Posterior vena cava (tissue), 2 donors: ENCODE measurements at places on chromosomes 11 and 22. TPM values are rescaled to one million over a fixed set of nuclear protein-coding genes. Genes with fewer than 3 reads are reported as not detected.

The ANO5 gene
- total RNA-seq: 3.5 TPM

- DNase-seq: peak; percentile 95
Observed at GRCh38 chr11:66568124-66568916, at the start of gene CTSF. Gene CTSF, minus strand, starts transcription at chr11:66568606. Its CDS starts 120 bp downstream, at chr11:66568486.

- peak; percentile 43 for DNase-seq
Observed at GRCh38 chr22:48872271-48873190, 955.1 kb downstream of the BRD1 start.

The TSPAN32 gene
- 0.76 TPM for total RNA-seq

GRCh38 chr11:124732230-124732629 is 7.5 kb upstream of the NRGN start:
- DNase-seq: no peak

The TPBGL gene
- total RNA-seq: 0.67 TPM

DNA sequence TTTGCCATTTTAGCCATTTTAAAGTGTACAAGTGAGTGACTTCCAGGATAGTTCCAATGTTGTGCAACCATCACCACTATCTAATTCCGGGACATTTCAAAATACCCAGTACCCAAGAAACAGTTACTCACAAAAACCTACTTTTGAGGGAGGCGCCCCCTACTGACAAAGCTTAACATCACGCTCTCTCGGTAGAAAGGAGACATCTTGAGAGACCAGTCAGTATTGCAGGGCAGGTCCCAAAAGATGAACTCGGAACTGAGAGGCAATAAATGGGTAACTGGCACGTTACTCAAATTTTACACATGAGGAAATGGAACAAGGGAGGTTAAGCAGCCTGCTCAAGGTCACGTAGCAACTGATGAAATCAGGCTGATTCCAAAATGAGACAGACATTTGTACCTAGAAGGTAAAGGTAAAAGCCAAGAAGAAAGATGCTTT is 50.0 kb upstream of the POU2AF1 start:
- no peak for DNase-seq

GRCh38 chr11:35250621-35251020 is 111.7 kb downstream of the CD44 start:
- no peak for DNase-seq

- no peak for DNase-seq
Observed at GRCh38 chr22:44170470-44170869, 10.3 kb upstream of the PARVG start.

DNA sequence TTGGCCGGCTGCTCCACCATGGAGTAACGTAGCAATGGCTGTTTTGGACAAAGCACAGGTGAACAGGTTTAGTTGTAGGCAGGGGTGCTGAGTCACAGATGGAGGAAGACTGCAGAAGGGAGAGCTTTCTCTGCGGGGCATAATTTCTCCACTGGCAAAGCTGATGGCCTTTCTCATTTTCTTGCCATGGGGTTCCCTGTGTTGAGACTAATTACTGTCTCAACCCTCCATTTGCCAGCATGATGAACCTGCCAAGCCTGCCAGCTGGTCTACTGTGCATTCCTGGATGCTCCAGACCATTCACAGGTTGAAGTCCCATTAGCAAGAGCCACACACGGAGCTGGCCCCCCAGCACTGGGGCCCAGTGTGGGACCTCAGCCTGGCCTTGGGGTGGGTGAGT is 202.4 kb downstream of the BARX2 start:
- no peak for DNase-seq

The OR51B2 gene
- not detected for total RNA-seq

GRCh38 chr11:134792044-134792443 is 380.0 kb upstream of the B3GAT1 start:
- DNase-seq: no peak

The DDIAS gene
- 1.2 TPM for total RNA-seq

The CSRP3 gene
- not detected for total RNA-seq
